Activated CD8-positive, alpha-beta T cell treated with anti-CD3 and anti-CD28 coated beads, Interleukin-2, amount 10 ng/mL, durations not matched to agents 7 days and 5 days (primary cell): ENCODE measurements at places on chromosomes 3 and 15. TPM values are rescaled to one million over a fixed set of nuclear protein-coding genes. Genes with fewer than 3 reads are reported as not detected.

GRCh38 chr15:70062321-70062956, 35.3 kb downstream of the TLE3 start:
- DNase-seq: no peak
- peaks cover 48% of the 10 kb centered on the region for H3K36me3 ChIP-seq
- no peaks in the 10 kb centered on the region for H3K4me1 ChIP-seq
- H3K27me3 ChIP-seq: no peaks in the 10 kb centered on the region
- no peak overlapping the region for H3K4me3 ChIP-seq

DNA sequence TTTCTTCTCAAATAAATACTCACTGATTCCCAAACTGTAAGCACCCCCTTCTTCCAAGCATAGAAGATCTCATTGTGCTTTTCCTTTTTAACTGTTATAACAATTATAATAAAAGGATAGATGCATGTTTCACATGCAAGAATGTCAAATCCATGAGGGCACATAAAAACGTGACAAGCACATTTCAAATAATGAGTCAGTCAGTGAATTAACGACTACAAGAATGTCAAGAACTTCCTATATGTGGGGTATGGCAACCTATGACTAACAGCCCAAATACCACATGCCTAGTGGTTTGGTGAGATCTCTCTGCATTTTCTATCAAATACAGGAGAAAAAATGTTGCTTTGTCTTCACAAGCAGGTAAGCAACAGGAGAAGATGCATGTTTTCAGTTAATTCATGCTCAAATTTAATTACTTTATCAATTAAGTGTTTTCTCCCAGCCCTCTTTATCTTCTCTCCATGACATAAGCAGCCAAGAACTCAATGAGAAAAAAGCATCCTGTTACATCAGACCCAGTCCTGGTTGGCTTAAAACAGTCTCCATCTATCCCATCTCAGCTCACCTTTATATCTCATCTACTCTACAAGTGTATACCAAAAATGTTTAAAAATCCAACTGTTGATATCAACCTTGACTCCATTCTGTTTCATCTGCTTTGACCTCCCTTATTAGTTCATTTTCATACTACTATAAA, 181.5 kb upstream of the LMCD1 start:
- H3K27ac ChIP-seq: no peak overlapping the region
- H3K4me3 ChIP-seq: no peak overlapping the region
- no peaks in the 10 kb centered on the region for H3K36me3 ChIP-seq
- no peaks in the 10 kb centered on the region for H3K27me3 ChIP-seq
- no peaks in the 10 kb centered on the region for H3K4me1 ChIP-seq

Gene CAMK1
- 33.5 TPM for total RNA-seq

DNA sequence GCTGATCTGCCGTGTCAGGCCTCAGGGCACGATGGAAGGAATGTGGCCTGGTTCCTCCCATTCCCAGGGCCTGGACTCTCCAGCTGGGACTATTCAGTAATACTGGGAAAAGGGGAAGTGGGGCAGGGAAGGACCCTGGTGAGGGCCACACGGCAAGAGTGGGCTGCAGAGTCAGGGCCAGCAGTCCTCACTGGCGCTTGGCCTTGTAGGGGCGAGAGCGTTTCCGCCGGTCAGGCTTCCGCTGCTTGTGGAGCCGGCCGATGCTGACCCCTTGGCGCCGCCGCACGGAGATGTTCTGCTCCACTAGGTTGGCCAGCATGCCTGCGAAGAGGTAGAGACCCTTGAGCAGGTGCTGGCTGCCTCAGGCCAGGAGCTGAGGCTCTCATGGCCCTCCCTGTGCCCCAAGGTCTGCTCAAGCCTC, 42.8 kb downstream of the SEMA3G start:
- DNase-seq: no peak
- H3K27me3 ChIP-seq: no peaks in the 10 kb centered on the region
